ENCODE measurements at places on chromosomes 12 and 14. TPM values are rescaled to one million over a fixed set of nuclear protein-coding genes. Genes with fewer than 3 reads are reported as not detected.

Gene RND1
- 28.1 TPM for total RNA-seq

Gene METTL1
- total RNA-seq, result 39.2 TPM

Gene NKX2-1
- total RNA-seq, result 133 TPM

Gene HNF1A
- not detected for total RNA-seq

Gene SERPINA10
- not detected for total RNA-seq

Gene GLT8D2
- total RNA-seq, result 7.5 TPM

Gene STAT2
- total RNA-seq, result 175 TPM

Gene TSHR
- 0.15 TPM for total RNA-seq

Gene IPO8
- 49.0 TPM for total RNA-seq

Gene TAS2R13
- total RNA-seq, result 1.0 TPM
